Activated T-helper 2 cell treated with anti-CD3 and anti-CD28 coated beads, Interferon-gamma antibody, Interleukin-2, Interleukin-4, amounts not matched to agents 10 μg/mL and 5 μg/mL and 100 μg/mL, durations not matched to agents 14 hours and 24 hours and 36 hours (primary cell): ENCODE measurements at places on chromosomes 4 and X. TPM values are rescaled to one million over a fixed set of nuclear protein-coding genes. Genes with fewer than 3 reads are reported as not detected.

GPR34 gene
- total RNA-seq: not detected in 2 replicates

CFI gene
- 0.21 and 0.62 TPM in 2 replicates for total RNA-seq

GRCh38 chr4:24470666-24471485 lies 113.5 kb downstream of the DHX15 start:
- no peak for DNase-seq

ANXA5 gene
- total RNA-seq: 105 and 107 TPM in 2 replicates
